Choroid plexus epithelial cell (primary cell): ENCODE measurements at places on chromosomes 12 and 14.

DNA sequence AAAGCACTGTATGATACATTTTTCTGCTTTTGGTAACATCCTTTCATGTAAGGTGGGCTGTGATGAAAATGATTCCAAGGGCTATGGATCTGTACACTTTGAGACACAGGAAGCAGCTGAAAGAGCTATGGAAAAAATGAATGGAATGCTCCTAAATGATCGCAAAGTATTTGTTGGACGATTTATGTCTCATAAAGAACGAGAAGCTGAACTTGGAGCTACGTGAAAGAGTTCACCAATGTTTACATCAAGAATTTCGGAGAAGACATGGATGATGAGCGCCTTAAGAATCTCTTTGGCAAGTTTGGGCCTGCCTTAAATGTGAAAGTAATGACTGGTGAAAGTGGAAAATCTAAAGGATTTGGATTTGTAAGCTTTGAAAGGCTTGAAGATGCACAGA is 22.1 kb upstream of the SRGAP1 start:
- peak; percentile 64 for DNase-seq

GRCh38 chr12:108788076-108788782 is 56.9 kb upstream of the CORO1C start:
- DNase-seq, result no peak

- no peak for DNase-seq
Measured at GRCh38 chr12:122835750-122836026, 431 bp downstream of the HIP1R start.

GRCh38 chr12:34340534-34341361 is 318.5 kb downstream of the ALG10 start:
- no peak for DNase-seq

DNA sequence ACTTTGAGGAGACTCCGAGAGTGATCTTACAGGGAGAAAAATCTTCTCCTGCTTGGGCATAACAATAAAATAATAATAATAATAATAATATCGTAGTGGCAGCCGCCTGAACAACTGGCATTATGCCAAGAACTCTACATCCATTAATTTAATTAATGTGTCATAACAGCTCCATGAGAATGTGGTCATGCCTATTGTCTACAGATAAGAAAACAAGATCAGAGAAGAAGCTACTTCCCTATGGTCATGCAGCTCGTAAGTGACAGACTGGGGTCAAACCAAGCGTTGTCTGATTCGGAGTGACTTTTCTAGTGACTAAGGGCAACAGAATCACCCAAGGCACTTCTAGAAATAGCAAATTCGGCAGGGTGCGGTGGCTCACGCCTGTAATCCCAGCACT is 11.7 kb downstream of the PROX2 start:
- no peak for DNase-seq

DNA sequence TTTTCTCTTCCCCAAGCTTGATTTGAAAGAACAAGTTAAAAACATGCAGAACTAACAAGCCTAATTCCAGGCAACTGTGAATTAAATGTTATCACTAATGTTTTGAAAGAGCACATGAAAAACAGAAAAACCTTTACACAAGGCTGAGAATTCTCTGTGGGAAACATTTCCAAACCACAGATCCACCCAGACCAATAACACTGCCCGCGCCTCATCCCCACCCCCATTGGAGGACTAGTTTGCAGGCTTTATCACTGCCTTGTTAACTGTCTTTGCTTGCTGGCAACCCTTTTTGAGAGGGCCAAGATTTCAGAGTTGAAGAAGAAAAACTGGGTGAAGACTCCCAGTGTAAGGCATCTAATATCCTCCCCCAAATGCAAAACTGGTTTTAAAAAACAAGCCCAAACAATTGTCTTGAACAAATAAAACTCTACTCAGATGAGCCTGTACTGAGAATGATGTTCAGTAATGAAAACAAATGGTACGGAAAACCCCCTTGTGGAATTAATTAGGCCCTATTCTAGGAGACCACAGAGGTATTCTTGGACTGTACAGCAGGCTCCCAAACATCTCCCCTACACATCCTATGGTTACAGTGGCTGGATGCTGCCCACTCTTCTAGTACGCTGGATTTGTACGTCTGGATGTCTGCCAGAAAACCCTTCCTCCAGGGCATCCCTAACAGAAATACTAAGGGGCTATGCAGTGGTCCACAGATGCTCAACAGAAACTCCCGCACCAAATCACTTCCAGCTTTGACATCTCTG is 5.8 kb downstream of the MAX start:
- peak; percentile 58 for DNase-seq

DNA sequence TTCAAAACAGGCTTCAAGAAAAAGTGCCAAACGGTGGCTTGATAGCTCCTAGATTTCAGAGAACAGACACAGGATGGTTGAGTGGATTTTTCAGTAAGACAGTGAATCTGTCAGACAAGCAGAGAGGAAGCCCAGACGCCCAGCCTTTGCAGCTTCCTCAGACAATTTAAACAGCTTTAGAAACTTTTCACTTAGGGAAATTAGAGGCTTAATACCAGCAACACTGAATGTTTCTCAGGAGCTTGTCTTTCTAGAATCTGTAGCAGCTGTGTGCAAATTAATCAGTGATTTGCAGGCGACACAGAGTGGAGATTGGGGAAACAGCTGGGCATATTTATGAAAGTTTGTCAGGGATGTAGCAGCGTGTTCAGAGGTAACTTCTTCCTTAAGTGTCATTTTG is 362.1 kb downstream of the GALC start:
- no peak for DNase-seq

GRCh38 chr12:53343969-53344368 is 7.8 kb upstream of the SP7 start:
- DNase-seq, result no peak

- no peak for DNase-seq
Measured at GRCh38 chr12:101038289-101038871, 171.7 kb downstream of the SLC5A8 start.

GRCh38 chr14:87940894-87941293 is 52.1 kb downstream of the GALC start:
- DNase-seq, result no peak

DNA sequence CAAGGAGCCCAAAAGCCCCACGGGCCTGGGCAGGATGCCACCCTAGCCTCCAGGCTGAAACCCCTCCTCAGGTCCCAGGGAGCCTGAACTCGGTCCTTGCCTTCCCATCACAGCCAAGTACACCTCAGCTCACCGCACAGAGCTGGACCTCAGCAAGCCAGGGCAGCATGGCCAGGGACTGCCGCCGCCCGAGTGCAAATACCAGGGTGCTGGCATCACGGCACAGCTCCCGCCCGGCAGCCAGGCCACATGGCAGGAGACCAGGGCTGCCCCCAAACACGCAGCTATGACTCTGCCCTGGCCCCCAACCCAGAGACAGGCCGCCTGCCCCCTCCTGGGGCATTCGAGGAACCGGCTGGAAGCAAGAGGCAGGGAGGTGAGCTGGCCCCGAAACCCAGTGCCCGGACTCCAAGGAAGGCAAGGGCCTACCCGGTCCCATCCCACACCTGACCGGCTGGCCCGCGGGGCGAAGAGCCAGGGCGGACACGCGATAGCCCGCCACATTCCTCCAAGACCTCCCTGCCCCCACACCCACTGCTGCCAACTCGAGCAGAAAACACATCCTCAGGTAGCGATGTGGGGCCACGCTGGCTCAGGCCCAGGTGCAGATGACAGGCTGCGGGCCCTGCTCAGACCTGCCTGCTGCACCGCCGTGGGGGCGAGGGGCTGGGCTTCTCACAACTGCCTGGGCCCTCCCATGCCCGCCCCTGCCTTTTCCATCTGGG is 2.7 kb downstream of the JAG2 start:
- no peak for DNase-seq

GRCh38 chr12:54230555-54230954 is 41.8 kb upstream of the SMUG1 start:
- no peak for DNase-seq

DNA sequence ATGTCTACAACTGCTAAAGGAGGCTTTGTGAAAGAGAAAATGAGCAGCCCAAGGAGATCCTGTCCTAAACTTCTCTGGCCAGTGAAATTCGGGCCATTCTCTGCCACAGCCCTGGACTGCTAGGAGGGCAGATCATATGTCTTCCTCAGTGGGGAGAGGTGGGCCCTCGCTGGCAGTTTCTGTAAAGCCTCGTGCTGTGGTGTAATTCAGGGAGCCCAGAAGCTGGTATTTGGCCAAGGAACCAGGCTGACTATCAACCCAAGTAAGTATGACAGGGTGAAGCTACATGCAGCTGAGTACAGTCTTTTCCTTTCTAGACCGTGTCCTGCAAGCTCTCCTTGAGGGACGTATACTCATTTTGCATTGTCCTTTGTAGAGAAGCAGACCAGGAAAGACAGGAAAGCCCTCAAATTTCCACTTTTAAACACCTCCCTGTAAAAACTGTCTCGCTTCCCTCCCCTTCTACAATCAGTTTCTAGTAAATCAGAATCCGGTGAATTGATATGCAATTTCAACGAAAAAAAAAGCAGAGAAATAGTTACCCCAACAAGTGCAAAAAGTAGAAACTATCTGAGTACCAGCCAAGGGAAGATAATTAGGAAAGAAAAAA is 106.8 kb downstream of the DAD1 start:
- DNase-seq, result no peak

DNA sequence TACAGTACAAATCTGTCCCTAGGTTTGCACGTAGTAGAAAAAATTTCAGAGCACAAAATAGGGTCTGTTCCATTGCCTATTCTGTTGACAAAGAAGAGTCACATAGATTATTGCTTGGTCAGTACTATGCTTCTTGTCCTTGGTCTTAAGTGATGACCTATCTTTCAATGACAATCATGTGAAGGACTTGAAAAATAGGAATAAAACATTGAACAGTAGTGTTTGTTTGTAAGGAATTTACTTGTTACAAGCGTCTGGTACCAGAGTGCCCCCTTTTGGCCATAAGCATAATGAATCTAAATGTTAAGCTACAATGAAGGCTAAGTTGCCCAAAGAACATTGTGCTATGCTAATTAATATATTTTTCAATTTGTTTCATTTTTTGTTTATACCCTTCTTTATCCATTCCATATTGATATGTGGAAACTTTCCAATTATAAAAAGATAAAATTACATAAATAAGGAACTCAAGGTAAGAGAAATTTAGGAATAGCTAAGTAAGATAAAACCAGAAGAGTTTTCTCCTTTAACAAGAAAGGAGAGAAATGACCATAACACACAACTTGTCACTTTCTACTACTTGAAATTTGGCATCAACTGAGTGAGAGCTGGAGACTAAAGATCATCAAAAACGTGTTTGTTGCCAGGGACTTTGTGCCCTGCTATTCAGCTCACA is 204.7 kb downstream of the EPS8 start:
- peak; percentile 94 for DNase-seq

GRCh38 chr12:52819731-52820510 is 6.0 kb upstream of the KRT4 start:
- no peak for DNase-seq
